Glutamatergic neuron (in vitro differentiated cells): ENCODE measurements at places on chromosomes 7 and 10. TPM values are rescaled to one million over a fixed set of nuclear protein-coding genes. Genes with fewer than 3 reads are reported as not detected.

DNA sequence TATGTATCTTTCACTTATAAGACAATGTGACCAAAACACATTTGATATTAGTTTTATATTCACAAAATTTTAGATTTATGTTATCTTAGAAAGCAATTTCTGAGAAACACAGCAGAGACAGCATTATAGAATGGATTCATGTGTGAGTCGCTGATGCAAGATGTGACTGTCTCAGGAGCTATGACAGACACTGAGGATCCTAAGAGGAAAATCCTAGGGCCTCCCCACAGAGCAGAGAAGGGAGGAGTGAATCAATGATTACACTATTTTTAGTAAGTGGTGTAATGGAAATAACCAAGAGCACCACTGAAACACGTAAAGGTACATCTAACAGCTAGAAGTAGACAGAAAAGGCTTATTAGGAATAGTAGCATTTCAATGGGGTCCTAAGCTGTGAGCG lies 204.0 kb upstream of the PTN start:
- peaks cover 4% of the 10 kb centered on the region for H3K36me3 ChIP-seq
- H3K4me3 ChIP-seq, result no peak overlapping the region
- no peaks in the 10 kb centered on the region for H3K27me3 ChIP-seq
- DNase-seq, result no peak

- no peaks in the 10 kb centered on the region for H3K4me1 ChIP-seq
- no peaks in the 10 kb centered on the region for H3K36me3 ChIP-seq
- no peak for DNase-seq
- H3K27ac ChIP-seq, result no peak overlapping the region
- no peak overlapping the region for H3K4me3 ChIP-seq
- H3K27me3 ChIP-seq, result peaks cover 1% of the 10 kb centered on the region
Measured at GRCh38 chr7:132735476-132735875, 159.2 kb upstream of the PLXNA4 start.

DNA sequence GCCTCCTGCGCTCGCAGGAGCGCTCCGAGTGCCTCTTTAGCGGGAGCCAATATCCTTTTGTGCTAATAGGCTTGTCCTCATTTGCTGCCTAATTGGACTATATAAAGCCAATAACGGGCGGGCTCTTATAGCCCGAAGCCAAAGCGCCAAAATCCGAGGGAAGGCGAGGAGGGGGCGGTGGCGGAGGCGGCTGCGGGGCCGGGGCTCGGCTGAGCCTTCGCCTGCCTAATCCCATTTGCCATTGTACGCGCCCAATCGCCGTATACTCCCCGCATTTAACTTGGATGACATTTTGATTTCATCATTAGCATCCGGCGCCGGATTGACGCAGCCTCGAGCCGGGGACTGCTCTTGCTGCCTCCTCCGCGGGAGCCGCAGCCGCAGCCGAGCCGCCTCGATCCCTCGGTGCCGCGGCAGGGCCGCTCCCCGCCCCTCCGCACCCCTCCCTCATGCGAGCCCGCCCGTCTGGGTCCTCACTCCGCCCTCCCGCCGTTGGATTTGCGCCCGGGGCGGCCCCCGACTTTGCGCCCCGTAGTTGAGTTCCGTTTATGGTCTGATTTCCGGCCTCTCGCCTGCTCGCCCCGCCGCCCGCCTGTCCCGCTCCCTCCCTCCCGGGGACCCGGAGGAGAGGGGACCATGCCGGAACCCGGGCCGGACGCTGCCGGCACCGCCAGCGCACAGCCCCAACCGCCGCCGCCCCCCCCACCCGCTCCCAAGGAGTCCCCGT lies at the start of gene HMX3:
HMX3 (plus strand) TSS at position 556 of the 727 bp plus-strand sequence; CDS start at position 637, 81 bp downstream.
- DNase-seq, result peak; percentile 56
- H3K36me3 ChIP-seq, result no peaks in the 10 kb centered on the region
- peaks cover 6% of the 10 kb centered on the region for H3K4me1 ChIP-seq
- H3K4me3 ChIP-seq, result peak within 1 kb of the TSS; percentile 57
- H3K27ac ChIP-seq, result no peak within 1 kb of the TSS
- peaks cover 38% of the 10 kb centered on the region for H3K27me3 ChIP-seq

Gene LMTK2
- 20.6 TPM for total RNA-seq
